ENCODE measurements at places on chromosomes 2 and 18.
A peak's percentile ranks its signal among the peaks of the same experiment; 100 is the strongest.

DNA sequence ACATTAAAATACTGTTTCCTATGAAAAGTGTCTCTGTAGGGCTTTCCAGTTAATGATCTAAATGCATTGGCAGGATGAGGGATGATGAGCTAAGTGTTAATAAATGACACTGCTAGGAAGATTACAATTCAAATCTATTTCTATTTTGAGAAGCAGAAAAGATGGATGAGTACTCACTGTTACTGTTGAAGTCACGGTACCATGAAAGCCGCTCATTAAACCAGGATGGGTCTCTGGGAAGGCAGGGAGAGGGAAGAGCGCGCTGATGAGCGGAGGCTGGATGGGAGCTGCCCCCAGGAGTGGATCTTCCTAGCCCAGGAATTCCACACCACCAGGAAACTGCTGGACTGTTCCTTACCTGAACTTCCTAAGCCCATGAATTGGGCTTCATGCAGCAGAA lies 27.1 kb upstream of the TXNDC2 start:
- DNase-seq, result no peak

- peak; percentile 86 for DNase-seq
These were observed at the start of gene PSMD14 for GRCh38 chr2:161308178-161308955. PSMD14 (plus strand) TSS chr2:161308425; CDS start chr2:161318826, 10,401 bp downstream.

- no peak for DNase-seq
These were observed 34.8 kb upstream of the TMEM177 start for GRCh38 chr2:119644186-119644585.

DNA sequence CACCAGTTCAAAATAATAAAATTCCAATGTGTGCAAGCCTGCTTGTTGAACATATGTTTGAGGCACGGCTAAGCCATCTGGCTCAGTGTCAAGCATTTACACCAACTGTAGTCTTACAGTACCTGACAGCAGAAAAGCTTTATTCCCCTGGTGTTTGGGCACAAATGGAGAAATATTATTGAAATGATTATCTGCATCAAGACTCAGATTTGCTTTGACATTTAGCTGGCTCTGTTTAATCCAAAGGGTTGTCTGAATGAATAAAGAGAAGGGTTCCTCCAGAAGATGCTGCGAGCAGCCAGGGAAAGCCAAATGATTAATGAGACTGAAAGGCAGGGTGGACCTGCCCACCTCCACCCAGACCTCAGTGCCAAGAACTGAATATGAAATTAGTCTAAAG lies 393.2 kb upstream of the GALNT5 start:
- no peak for DNase-seq

- DNase-seq, result no peak
These were observed 226.9 kb downstream of the TMEM163 start for GRCh38 chr2:134491771-134492441.

DNA sequence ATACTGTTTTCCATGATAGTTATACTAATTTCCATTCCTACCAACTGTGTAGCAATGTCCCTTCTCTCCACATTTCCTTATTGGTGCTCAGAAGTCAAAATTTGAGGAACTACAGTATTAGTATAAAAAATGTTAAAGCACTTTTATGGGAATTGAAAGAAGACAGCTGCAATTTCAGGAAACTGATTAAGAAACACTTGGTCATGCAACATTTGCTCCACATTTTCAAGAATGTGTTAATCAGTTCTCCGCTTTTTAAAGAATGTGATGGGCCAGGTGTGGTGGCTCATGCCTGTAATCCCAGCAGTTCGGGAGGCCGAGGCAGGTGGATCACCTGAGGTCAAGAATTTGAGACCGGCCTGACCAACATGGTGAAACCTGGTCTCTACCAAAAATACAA lies 33.6 kb upstream of the MGAT4A start:
- no peak for DNase-seq

GRCh38 chr2:217606296-217606695 lies 396.5 kb downstream of the TNS1 start:
- no peak for DNase-seq
